ENCODE measurements at places on chromosomes 4 and X.
A peak's percentile ranks its signal among the peaks of the same experiment; 100 is the strongest.

- no peak for DNase-seq
Observed at GRCh38 chr4:55020131-55020530, 105.3 kb downstream of the KDR start.

- no peak for DNase-seq
Observed at GRCh38 chr4:110294165-110294564, 95.8 kb upstream of the ELOVL6 start.

DNA sequence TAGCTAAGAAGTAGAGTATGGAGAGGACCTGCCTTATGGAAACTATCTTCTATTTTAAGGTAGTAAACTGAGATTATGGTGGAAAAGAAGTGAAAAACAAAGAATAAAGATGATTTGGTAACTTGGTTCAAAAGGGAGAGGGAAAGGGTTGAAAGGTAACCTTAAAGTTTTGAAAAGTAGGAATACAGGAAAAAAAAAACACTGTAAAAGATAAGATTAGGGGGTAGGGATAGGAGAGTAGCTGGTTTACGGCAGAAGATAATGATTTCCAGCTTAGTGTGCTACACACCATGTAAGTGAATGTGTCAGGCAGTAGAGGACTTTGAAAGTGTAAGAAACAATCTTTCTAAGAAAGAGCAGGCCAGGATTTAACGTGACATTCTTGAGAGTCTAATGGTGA is 35.3 kb downstream of the FAM13A start:
- no peak for DNase-seq

- no peak for DNase-seq
Observed at GRCh38 chrX:105299286-105299685, 78.8 kb upstream of the TEX13A start.

DNA sequence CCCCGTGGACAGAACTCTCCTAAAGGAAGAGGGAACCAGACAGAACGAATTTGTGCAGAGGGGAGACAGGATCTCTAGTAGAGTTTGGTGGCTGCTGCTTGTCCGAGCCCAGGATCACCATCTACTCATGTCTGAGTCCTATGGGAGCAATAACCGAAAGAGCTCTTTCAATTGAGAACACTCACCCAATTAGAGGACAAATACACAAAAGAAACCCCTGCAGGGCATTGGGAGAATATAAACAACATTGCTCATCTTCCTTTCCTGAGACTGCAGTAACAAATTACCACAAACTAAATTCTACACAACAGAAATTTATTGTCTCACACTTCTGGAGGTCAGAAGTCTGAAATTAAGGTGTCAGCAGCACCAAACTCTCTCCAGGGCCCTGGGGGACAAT is 65.6 kb downstream of the SPINK2 start:
- DNase-seq, result no peak

GRCh38 chr4:177573507-177573906 is 131.3 kb upstream of the AGA start:
- DNase-seq, result no peak

DNA sequence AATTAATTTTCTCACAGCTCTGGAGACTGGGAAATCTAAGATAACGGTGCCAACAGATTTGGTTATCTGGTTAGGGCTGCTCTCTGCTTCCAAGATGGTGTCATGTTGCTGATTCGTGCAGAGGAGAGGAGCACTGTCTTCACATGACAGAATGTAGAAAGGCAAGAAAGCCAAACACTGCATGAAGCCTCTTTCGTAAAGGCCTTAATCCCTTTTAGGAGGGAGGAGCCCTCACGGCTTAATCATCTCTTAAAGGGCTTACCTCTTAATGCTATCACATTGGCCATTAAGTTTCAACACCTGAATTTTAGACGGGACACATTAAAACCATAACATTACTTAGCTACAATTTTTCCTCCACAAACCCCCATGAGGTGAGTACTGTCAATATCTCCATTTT is 174.1 kb downstream of the COX18 start:
- no peak for DNase-seq

- DNase-seq, result no peak
Observed at GRCh38 chr4:150668824-150669223, 86.9 kb downstream of the MAB21L2 start.

GRCh38 chr4:187077744-187078401 is 354.2 kb upstream of the FAT1 start:
- no peak for DNase-seq

DNA sequence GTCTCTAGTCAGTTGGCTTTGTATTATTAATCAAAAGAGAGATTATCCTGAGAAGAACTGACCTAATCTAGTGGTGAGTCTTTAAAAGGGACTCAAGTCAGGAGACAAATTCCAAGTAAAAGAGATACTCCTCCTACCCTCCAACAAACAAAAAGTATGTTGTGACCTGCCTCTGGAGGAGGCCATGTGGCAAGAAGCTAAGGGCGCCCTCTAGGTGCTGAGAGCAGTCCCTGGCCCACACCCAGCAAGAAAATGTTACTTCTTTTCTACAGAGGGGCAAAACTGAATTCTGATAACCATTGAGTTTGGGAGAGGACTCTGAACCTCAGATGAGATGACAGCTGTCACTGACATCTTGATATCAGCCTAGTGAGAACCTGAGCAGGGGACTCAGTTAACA is 953.6 kb upstream of the AGA start:
- no peak for DNase-seq

GRCh38 chrX:33465137-33465536 is 253.8 kb upstream of the DMD start:
- no peak for DNase-seq

- no peak for DNase-seq
Observed at GRCh38 chr4:53527326-53527725, 64.0 kb downstream of the LNX1 start.

DNA sequence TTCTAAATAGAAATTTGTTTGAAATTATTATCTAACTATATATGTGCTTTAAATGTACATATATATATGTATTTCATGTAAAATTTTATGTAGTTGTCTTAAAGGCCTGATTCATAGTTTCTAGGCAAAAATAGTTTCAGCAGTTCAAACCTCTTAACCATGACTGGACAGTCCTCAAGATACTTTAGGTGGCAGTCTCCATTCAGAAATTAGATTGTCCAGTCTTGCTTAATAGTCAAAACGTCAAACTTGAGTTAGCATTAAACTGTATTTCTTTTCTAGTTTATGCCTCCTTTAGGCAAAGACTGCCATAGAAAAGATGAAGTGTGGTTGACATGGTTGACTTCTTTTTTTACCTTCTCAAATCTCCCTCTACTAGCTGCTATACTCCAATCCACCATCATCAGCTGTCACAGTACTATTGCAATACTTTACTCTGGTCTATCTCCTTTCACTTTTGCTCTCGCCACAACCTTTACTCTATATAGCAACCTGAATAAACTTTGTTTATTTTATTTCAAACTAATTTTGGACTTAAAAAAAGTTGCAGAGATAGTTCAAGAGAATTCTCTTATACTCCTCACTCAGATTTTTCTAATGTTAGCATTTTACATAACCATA is 395.6 kb upstream of the DIPK2B start:
- DNase-seq, result no peak

DNA sequence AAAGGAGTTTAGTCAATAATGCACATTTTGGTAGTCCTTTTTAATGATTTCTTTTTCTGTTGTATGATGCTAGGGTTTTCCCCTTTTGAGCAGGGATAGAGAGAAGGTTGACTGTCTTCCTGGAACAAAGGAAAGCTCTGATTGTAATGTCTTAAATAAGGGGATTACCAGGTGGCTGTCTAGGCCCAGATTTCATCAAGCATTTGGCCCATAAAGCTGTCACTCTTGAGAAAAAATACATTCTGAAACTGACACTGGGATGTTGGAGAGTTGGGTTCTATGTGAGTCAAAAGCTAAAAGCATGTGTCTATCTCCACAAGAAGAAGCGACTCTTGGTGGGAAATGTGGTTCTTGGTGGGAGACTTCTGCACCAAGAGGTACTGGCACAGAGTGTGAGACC is 26.4 kb downstream of the KIAA1210 start:
- no peak for DNase-seq

DNA sequence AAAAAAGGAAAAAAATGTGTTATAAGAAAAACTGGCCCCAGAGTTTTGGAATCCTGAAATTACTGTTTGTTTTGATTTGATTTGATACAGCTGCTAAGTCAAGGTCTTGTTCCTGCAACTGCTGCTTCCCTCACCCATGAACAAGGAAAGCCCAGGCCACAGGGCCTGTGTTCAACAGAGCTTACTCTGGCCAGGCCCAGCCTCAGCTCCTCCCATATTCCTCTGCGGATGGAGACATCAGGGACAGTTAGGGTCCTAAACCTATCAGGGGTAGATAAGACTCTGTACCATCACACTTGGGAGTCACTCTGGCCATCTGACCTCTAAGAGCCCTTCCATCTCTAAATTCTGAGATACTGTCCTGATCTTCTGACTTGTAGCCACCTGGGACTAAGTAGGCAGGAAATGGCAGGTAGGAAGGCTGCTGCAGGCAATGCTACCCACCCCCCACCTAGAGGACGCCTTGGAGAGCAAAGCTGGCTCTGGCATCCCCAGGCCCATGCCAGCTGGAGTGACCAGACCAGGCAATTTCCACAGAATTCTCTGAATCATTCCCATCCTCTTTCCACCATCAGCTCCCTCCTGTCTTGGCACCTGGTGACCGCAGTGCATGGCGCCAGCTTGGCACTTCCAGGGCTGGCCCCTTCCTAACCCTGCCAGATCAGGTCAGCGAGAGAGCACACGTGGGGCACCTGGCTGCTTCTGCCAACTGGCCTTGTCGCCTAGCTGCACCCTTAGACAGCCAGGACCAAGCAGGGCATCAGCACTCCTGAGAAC is 58.0 kb upstream of the TMEM33 start:
- no peak for DNase-seq

GRCh38 chr4:108049406-108049805 is 59.7 kb downstream of the HADH start:
- no peak for DNase-seq

- no peak for DNase-seq
Observed at GRCh38 chr4:72899214-72899613, 170.3 kb downstream of the COX18 start.

DNA sequence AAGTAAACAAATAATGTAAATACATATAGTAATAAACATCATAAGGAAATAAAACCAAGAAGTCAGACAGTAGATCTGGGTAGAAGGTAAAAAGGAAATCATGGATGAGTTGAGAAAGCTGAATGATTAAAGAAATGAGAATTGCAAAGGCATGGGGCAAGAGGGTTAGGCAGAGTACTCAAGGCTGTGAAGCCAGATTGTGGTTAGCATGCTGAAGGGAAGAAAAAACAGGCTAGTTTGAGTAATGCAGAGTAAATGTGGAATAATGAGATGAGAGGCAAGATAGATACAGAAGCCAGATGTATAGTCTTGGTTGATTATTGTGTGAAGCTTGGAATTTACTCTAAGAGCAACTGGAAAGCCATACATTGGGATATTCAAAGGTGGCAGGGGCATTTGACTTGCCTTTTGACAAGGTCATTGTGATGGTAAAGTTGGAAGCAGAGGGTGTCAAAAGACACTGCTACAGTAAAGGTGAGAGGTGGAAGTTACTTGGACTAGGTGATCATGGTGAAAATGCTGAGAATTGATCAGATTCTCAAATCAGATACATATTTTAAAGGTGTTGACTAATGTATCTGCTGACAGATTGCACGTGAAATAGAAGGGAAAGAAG is 307.0 kb downstream of the FSTL5 start:
- no peak for DNase-seq

- DNase-seq, result no peak
Observed at GRCh38 chr4:140056015-140056414, 98.0 kb downstream of the MAML3 start.

DNA sequence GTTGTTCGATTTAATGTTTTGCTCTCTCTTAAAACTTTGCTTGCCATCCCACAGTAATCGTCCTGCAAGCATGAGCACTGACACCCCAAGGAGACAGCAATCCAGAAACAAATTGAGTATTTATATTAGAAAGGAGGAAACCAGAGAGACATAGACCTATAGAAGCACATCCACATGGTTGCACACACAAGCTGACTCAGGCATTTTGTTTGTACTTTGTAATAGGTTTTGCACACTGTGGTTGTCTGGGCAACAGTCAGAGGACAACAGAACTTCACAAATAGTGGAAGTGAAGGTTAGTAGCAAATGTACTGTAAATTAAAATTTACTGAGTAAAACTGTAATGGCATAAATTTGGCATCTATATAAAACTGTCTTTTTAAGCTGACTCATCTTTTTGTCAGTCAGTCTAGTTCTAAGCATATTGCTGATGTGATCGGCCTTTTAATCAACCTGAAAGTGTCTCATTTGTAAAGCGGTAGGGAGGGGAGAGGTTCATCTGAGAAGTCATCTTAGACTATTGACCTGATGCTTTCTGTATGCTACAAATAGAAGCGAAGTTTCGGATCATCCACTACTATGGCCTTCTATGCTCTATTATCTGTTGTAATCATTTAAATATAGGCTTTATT is 1624.7 kb downstream of the ARAP2 start:
- DNase-seq, result no peak

- no peak for DNase-seq
Observed at GRCh38 chr4:31530555-31530954, 810.4 kb downstream of the PCDH7 start.

GRCh38 chr4:40628888-40629287 is 776 bp downstream of the RBM47 start:
- DNase-seq, result no peak

- DNase-seq, result peak; percentile 62
Observed at GRCh38 chr4:125091-125771, 930 bp downstream of the ZNF718 start.

GRCh38 chr4:47386561-47387235 is 76.8 kb downstream of the COMMD8 start:
- DNase-seq, result no peak

- DNase-seq, result no peak
Observed at GRCh38 chr4:86582410-86582809, 11.7 kb upstream of the PTPN13 start.

DNA sequence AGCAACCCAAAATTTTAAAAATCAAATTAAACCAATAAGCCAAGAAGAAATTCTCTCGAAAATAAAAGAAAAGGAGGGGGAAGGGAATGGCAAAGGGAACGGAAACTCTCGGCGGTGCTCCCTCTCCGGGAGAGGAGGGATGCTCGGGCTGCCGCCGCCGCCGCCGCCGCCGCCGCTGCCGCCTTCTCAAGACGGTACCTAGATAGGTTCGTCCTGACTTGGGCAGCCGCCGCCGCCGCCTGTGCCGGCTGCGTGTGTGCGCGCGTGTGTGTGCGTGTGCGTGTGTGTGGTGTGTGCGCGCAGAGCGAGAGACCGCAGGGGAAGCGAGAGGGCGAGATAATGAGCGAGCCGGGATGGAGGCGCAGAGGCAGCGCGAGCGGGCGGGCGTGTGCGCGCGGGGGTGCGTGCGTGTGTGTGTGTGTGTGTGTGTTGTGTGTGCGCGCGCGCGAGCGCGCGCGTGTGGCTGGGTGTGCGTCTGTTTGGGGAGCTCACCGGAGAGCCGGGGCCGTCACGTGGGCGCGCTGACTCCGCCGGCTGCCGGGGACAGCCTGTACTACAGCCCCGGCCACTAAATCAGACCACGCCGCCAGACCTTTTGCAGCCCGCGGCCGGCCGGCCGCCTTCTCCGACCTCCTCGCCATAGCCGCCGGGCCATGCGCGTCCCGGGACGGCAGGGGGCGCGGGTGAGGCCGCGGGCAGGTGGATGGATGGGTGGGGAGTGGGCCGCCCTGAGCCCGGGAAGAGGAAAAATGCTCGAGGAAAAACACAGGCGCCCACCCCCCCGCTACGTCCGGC is 111.6 kb downstream of the DHX15 start:
- peak; percentile 94 for DNase-seq

Measured in right cardiac atrium (tissue), 5 donors.